ENCODE measurements at places on chromosomes 2 and 18.

GRCh38 chr2:176239031-176239430, 30.2 kb upstream of the MTX2 start:
- peak; percentile 14 for DNase-seq

DNA sequence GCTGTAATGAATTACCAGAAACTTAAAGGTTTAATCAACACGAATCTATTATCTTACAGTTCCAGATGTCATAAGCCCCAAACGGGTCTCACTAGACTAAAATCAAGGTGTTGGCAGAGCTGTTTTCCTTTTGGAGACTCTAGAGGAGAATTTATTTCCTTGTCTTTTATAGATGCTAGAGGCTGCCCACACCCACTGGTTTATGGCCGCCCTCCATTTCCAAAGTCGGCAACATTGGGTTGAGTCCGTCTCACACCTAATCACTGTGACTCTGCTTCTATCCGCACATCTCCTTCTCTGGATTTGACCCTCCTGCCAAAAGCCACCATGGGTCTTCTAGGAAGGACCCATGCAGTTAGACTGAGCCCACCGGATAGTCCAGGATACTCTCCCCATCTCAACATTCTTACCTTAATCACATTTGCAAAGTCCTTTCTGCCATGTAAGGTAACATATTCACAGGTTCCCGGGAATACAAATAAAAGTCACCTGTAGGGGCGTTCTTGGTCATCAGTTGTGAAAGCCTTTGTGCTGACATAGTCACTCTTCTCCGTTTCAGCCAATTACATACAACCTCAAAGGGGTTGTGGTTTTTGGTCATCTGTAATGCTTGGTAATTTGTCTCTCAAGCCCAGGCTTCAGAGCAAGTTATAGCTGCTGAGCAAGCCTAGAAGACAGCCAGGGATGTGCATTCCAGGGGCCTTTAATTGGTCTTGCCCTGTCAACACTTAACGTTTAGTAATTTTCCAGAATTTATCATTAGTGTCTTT, 179.4 kb downstream of the ANTXR1 start:
- DNase-seq: no peak

GRCh38 chr2:219406861-219407230, 11.3 kb upstream of the DES start:
- DNase-seq: no peak

DNA sequence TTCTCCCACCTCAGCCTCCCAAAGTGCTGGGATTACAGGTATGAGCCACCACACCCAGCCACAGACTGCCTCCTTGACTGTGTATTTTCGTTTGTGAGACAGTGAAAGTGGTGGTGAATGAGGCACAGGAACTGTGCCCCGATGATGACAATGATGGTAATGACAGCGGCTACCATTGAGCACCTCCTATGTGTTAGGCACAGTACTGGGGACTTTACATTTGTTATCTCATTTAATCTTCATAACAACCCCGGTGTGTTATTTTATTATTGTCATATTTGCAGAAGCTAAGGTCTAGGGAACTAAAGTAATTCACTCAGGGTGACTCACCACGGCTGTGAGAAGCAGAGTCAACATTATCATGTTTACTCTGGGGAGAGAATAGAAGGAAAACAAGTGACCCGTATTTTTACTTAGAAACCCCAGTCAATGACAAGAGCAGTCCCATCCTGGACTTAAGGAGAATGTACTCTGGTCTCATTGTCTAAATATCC, 77.6 kb upstream of the ALPP start:
- no peak for DNase-seq

- DNase-seq: no peak
These were observed 106.9 kb downstream of the HDAC4 start for GRCh38 chr2:239293775-239294430.

GRCh38 chr2:238706673-238707072, 141.2 kb upstream of the TWIST2 start:
- no peak for DNase-seq

- DNase-seq: no peak
These were observed 3.5 kb downstream of the YES1 start for GRCh38 chr18:808502-808901.

DNA sequence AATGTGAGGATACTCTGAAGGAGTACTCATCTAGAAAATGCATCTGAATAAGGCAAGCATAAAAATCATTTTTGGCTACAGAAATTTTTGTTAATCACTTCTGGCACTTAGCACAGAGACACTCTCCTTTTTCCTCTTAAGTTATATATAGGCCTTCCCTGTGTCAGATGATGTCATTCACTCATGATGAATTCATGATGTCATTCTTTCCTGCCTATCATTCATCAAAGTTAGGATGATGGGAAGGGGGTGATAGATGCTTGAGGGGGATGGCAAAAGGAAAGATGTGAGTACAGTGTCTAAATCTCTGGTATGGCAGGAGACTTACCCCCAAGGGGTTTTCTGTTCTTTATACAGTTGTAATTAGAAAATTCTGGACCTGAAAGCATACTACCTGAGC, 42.0 kb downstream of the MAP3K20 start:
- no peak for DNase-seq

GRCh38 chr18:11977153-11977466, 4.2 kb upstream of the IMPA2 start:
- DNase-seq: peak; percentile 41

DNA sequence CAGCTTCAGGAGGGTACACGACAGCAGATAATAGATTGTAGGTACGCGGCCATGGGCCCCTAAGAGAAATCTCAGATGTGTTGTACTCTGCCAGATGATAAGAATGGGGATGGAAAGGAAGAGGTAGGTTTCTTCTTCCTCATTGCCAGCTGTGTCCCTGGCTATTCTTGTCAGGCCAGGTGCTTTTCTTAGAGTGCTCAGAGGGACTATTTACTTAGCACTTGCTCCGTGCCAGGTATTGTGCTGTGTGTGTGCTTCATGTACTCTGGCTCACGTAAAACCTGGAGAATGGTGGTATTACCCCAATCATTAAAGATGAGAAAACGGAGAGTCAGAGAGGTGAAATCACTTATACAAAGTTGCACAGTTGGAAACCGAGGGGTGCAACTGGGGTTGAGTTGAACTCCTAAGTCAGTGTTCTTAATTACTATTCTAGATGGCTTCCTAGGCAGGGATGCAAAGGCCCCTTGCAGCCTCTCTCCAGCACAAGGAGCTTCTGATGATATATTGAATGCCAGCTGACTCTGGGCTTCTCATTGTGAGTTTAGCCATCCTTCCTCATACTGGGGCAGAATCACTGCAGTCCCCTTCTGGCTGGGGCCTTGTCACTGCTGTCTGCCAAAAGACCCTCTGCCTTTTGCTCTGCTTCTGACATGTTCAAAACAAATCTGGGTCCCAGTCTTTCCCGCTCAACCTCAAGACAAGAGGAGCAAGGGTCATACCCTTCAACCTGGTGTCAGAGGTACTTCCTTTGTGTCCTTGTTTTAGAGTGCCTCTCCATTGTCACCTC, 60.7 kb downstream of the LYPD1 start:
- DNase-seq: no peak

- DNase-seq: no peak
These were observed 5.2 kb downstream of the COPS8 start for GRCh38 chr2:237090906-237091305.

- no peak for DNase-seq
These were observed 166.6 kb downstream of the ACTR3 start for GRCh38 chr2:114056294-114057143.

DNA sequence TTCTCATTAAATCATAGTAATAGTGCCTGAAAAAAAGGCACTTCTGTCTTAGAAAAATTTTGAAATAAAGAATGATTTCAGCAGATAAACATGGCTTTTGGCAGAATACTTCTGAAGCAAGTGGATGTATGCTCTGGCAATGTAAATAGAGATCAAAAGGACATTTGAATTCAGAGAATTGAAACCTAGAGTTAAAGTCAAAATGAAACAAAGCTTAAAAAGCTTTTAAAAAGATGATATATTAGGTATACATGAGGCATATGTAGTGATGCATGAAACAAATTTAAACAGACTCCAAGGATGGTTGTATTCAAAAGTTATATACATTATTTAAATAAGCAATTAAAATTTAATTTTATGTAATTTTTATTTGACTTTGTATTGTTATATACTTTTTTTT, 1344.5 kb upstream of the TMEFF2 start:
- no peak for DNase-seq

DNA sequence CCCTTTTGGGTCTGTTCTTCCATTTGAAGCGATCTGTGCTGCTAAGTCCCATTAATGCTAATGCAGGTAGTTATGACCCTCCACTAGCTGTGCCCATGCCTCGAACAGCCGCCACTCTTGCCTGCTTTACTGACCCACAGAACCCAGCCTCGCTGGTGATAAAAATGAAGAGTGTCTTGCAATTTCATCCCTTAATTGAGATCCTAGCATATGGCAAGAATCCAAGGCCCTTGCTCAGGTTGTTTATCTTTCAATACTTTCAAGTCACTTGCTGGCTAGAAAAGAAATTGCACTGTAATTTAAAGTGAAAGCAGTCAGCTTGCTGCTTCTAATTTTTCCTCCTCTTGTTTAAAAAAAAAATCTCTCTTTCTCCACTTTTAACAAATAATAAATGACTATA, 73.6 kb downstream of the ZNF521 start:
- peak; percentile 21 for DNase-seq

DNA sequence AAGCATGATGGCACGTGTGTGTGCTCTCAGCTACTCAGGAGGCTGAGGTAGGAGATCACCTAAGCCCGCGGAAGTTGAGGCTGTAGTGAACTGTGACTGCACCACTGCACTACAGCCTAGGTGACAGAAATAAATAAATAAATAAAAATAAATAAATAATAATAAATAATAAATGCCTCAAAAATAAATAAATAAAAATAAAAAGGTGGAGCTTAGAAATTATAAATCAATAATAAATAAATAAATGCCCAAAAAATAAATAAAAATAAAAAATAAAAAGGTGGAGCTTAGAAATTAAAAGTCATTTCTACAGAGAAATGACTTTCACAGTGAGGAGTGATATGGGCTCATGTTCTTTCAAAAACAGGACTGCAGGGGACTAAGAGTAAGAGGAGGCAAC, 6.0 kb upstream of the MALL start:
- no peak for DNase-seq

DNA sequence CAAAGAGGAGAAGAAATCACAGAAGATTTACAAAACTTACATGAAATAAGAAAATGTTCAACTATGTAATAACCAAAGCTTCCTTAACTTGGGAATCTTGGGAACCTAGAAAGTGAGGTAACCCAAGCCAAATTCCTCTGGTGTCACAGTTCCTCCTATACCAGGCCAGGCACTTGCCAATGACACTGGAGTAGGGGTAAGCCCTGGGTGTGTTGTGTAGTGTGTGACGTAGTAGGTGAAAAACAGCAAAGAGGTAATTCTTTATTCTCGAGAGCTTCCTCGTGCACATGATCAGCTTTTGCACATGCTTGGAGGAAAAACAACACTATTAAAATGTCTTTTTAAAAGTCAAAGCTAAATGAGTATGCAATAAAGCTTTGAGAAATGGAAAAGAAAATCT, 118.0 kb downstream of the METTL8 start:
- no peak for DNase-seq

DNA sequence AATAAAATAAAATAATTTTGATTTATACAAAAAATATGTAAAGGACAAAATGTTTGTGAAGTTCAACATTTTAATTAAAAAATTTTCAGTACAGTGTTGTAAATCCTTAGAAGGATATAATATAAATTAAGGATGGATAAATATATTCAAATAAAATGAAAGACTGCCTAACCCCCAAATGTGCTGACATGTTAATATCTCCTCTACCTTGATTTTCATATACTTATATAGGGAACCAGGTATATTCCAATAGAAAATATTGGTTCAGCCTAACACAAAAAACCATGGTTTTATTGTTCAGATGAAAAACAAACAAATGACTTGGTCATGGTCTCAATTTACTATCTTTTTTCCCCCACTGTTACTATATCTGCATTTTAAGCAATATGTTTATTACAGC, 7.3 kb downstream of the TMEM17 start:
- no peak for DNase-seq

- peak; percentile 63 for DNase-seq
These were observed 99.8 kb downstream of the CACNB4 start for GRCh38 chr2:151999053-151999452.

GRCh38 chr2:24024996-24025663, 15.2 kb downstream of the MFSD2B start:
- no peak for DNase-seq

- peak; percentile 50 for DNase-seq
These were observed 137.7 kb downstream of the SNTG2 start for GRCh38 chr2:1088192-1088860.

DNA sequence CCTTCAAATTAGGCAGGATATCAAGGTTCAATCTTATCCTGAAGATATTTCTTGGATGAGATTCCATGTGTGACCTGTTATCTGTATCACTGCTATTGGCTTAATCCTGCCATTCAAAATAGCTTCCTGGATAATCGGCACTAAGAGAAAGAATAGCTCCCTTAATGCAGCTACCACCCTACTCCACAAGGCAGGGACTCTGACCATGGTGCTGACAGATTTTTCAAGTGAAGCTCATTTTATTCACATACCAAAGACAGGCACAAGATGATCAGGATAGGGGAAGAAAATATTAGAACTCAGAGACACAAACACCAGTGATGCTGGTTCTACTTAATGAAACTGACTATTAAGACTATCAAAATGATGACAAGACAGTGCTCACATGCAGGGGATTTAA, 74.9 kb downstream of the ORC4 start:
- DNase-seq: no peak

- no peak for DNase-seq
These were observed 324.4 kb upstream of the CELF4 start for GRCh38 chr18:37889963-37890362.

GRCh38 chr18:23526501-23527063, 23.3 kb downstream of the RMC1 start:
- DNase-seq: no peak

- DNase-seq: no peak
These were observed 380.6 kb upstream of the REG3G start for GRCh38 chr2:78644854-78645253.

DNA sequence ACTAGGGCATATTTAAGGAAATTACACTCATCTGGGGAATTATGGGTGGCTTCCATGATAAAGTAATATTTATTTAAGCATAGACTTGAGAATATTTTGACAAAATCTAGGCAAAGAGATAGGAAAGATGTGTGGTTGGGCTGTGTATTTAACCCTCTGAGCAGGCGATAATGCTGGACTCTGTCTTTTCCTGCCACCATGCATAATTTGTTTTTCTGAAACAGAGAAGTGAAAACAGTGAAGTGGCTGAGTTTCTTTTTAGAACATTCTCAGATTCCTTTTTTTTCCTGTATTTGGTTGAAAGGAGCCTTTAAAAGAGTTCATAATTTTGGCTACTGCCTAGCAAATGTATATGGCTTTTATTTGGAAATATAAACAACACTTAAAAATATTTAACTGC, 104.8 kb upstream of the CDH19 start:
- DNase-seq: no peak

DNA sequence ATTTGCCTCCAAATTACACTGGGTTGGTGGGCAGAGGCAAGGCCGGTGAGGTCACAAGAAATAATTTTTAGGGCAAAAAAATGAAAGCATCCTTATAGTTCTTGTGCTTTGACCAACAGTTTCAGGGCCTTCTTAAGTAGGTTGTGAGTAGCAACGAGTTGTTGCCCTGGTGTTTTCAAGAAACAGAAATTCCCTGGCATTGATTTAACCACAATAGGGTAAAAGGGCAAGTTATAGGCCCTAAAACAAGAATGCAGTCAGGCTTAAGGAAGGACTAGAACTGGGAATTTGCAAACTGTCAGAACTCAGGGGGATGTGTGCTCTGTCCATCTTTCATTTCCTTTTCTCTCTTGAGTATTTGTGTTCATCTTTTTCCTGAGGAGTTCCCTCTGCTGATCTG, 46.1 kb upstream of the STPG4 start:
- no peak for DNase-seq

- DNase-seq: peak; percentile 5
These were observed 45.2 kb downstream of the CYP1B1 start for GRCh38 chr2:38030635-38031355.

GRCh38 chr2:240443891-240444301, 8.4 kb downstream of the GPC1 start:
- DNase-seq: no peak

Measured in NCI-H2171 treated with DMSO at 0.1 percent for 48 hours (cell line).